HCEC 1CT (cell line): ENCODE measurements at places on chromosomes 13 and 19.

- no peak for DNase-seq
Measured at GRCh38 chr13:20348645-20349408, 116.7 kb upstream of the GJB6 start.

DNA sequence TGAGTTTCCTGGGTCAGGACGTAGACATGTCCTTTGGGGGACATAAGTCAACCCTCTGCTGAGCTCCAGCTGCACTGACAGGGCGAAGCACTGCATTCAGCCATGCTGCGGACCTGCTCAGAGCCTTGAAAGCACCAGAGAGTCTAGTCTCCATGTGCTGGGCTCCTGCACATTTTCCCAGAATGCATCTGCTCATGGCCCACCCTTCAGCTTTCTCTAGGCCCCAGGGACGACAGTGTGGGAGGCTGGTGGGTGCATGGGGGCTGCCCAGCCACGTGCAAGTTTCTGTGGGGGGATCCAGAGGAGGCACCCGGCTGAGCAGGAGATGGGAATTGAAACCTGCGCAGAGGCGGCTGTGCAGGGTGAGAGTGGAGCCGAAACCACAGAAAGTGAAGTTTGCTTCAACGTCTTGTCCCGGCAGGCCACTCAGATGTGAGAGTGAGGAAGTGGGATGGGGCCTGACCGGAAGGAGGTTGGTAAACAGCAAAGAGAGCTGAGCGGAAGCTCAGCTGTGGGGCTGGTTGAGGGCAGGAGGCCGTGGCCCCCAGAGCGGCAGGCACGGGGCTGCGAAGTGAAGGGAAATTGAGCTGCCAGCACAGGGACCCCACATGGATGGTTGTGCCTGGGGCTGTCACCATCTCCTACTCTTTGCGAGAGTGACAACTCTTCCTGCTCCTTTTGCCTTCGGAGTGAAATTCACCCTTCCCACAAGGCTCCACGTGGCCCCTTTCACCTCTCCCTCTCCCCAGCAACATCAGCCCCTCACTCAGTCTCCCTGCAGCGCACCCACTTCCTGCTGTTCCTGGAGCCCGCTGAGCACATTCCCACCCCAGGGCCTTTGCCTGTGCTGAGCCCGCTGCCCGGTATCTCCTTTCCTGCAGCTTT lies 11.8 kb downstream of the PGLS start:
- no peak for DNase-seq

DNA sequence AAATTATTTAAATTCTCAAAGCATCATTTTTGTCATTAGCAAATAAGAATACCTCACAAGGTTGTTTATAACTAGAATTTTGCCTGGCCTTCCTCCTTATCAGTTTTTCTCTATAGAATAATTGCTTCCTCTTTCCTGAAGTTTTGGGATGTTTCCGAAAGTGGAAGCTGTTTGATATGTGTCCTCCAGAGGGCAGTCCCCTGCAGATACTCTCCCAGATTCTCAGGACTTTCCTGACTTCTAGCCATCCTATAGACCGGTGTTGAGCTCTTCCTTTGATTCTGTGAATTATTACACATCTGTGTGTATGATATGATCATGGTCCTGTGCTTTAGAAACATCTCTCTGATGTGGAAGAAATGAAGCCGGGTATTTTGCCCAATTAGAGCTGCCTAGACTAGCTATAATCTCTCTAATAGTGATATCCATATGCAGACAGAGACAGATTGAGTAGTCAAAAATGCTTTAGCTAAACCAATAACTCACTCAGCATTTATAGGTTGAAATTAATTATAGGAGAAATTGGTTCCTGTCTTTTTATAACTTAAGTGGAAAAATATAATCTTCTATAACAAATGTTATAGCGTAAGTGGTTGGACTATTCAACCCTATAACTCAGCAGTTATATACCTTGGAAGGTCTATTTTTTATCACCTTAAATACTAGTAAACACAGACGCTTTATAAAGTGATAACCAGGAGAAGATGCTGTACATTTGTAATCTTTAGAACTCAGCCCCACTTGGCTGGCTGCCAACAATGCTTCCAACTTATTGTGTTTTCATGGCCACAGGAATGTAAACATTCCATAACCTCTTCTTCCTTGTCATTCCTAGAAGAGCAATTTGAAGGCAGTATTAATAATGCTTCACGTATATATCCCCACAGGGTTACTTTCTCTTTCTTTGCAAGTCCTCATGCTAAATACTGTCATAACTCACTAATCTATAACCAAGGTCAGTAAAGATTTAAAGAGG lies 201.0 kb upstream of the RXFP2 start:
- DNase-seq: peak; percentile 39

GRCh38 chr13:32737111-32737571 lies 150.9 kb downstream of the PDS5B start:
- peak; percentile 15 for DNase-seq

DNA sequence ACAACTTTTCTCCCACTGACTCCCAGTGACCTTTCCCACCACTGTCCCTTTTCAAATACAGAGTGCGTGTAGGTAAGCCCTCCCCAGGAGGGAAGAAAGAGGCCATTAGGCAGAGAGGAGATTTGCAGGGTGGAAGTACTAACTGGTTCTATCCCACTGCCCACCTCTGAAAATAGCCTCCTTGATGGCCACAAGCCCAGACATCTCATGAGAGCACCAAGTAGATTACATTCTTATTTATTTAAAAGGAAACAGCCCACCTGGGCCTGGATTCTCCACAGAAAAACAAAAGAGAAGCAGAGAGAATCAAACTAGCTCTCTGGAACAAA lies 445.3 kb downstream of the FOXO1 start:
- DNase-seq: no peak

GRCh38 chr13:27311518-27312210 lies 41.0 kb downstream of the RASL11A start:
- no peak for DNase-seq

- no peak for DNase-seq
Measured at GRCh38 chr13:44118881-44119280, 239.2 kb downstream of the LACC1 start.

DNA sequence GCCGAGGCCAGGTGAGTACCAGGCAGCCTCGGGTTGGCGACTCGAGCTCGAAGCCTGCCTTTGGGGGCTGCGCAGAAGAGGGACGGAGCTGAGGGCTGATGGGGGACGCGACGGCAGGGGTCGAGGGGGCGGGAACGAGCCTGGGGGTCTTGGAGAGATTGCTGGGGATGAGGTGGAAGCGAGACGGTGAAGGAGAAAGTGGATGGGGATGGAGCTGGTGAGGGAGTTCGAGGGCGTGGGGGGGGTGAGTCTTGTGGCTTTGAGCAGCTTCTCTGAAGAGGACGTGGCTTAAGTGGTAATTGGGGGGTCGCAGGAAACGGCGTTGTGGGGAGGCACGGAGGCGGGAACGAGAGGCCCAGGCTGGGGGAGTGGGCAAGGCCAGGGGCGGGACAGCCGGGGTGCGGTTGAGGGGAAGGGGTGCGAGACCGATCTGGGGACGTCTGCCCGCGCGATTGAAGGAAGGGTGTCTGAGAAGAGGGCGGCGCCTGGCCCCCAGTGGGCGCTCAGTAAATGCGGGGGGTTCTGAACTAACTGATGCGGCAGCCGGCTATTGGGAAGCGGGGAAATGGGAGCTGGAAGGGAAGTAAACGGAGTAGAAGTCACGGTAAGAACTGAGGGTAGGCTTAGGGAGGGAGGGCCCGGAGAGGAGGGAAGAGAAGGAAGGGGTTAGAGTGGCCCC lies 426 bp downstream of the MYO9B start:
- DNase-seq: peak; percentile 16

GRCh38 chr13:51643882-51644281 lies 59.6 kb downstream of the WDFY2 start:
- peak; percentile 97 for DNase-seq

- no peak for DNase-seq
Measured at GRCh38 chr19:1874554-1875185, 10.6 kb downstream of the ABHD17A start.
